ENCODE measurements at places on chromosomes 2 and 18.

DNA sequence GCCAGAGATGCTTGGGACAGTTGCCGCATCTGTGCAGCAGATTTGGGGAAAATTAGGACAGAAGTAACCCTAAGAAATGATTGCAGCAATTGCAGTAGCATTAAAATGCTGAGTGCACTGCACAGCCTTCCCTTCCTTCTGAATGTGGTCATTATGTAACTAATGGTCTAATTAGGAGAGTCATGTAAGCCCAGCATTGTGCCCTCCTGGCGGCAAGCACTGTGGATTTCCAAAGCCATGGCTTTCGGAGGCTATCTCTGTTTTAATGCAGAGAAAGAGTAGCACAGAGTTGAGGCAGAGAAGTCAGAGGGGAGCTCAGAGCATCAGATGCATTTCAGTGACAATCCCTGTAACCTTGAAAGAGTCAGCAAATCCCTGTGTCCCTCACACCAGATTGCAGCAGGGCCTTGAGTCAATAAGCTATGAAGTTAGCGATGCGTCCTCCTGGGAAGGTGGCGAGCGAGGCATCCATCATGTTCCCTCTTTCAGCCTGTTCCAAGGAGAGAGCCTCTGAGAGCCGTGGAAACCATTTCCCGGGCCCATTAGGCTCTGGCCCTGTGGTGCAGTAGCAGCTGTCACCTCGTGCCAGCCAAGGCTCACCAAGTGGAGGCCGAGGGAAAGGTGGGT, 307.2 kb downstream of the FBXO15 start:
- no peak for DNase-seq

DNA sequence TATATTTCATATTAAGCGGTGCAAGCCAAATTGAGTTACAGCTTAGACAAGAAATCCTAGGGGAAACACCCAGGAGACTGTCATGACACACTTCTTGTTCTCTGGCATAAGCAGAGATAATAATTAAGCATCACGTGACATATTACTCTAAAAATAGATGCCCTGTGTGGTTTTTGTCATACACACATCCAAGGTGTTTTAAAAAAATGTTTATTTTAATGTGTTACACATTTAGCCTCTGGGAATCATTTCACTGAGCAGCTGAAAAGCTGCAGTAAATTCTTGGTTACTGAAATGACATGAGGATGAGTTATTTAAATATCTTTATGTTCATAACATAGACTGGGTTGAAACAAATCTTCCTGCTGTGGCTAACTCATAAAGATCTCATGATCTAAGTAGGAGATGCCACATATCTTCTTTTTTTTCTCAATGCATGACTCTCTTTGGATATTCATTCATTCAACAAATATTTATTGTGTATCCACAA, 38.0 kb upstream of the ERMN start:
- DNase-seq = no peak

DNA sequence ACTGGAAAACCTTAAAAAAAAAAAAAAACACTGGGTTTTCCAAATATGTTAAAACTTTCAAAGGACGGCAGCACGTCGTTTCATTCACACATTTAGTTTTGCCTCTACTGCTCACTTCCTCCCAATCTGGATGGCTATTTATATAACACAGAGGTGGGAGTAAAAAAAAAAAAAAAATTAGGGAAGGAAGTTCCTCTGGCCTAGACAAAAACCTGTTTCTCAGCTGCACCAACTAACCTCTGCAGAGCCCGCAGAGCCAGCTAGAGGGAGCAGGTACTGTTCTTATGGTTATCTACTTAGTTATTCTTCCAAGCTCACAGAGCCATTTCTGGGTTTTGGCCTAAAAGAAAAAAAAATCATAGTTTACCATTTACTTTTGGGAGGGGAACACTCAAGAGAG, 28.1 kb downstream of the SLC1A4 start:
- DNase-seq = no peak

- peak; percentile 20 for DNase-seq
These were observed 265.3 kb upstream of the PKDCC start for GRCh38 chr2:41782306-41783158.

- no peak for DNase-seq
These were observed 140.2 kb downstream of the TWIST2 start for GRCh38 chr2:238988105-238988504.

DNA sequence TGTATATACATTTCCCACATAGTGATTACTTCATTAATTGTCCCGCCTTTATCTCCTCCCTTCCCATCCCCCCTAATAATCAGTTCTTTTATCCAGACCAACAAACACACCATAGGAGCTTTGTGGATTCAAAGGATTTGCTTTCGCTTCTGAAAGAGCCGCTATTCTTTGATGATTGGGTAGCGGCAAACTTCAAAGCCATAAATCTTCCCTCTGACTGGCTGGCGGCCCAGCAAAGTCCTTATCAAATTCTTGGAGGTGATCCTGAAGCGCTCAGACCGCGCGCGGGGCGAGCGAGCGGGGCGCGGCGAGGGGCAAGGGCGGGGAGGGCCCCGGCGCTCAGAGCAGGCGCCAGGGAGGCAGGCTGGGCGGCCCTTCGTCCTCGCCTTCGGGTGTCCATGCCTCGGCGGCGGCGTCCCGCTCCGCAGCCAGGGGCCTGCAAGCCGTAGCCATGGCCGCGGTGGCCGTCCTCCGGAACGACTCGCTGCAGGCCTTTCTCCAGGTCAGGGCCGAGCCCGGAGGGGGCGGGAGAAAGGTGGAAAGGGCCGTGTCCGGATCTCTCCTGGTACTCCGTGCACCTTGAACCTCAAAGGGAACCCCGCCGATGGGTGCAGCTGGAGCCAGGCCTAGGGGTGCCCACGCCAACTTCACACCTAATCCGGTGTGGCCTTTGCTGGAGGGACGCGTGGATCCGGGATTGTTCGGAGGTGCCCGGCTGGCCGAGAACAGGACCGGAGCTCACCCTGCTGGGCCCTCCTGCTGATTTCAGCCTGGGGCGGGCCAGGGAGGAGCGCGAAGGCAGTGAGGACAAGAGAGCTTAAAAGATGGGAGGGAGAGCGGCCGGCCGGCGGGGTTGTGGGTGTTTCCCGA, at the start of gene SP5:
TSS of gene SP5 (plus strand) at position 276 of the 870 bp plus-strand sequence. CDS start at position 452, 176 bp downstream.
- DNase-seq = peak; percentile 39
